Stimulated activated CD4-positive, alpha-beta T cell treated with anti-CD3 and anti-CD28 coated beads, Interleukin-1b, Interleukin-23, amount 100 ng/mL, for 24 hours (primary cell): ENCODE measurements at places on chromosomes 1 and 21.

DNA sequence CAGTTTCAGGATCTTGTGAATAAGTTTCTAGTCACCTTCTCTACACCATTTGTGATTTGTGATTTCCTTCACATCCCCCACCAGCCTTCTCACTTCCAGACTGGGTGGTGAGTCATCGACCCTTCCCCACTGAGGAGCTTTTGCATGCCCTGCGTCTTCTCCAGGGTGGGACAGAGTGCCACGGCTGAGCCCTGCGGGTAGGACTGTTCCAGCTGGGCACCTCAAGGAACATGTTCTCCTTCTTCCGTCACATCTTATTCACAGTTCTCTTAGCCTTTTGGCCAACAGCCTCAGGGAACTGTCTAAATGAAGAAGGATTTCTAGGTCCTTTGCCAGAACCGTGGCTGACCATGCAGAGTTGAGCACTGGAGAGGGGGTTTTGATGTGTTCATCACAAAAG, 116.5 kb downstream of the TMEM53 start:
- no peak for DNase-seq

- DNase-seq: no peak
Measured at GRCh38 chr1:37100310-37100709, 66.0 kb upstream of the GRIK3 start.

GRCh38 chr21:31213787-31214186, 130.3 kb downstream of the TIAM1 start:
- DNase-seq: no peak

GRCh38 chr1:48115835-48116234, 106.7 kb upstream of the SLC5A9 start:
- no peak for DNase-seq

- no peak for DNase-seq
Measured at GRCh38 chr1:154170547-154171222, 15.8 kb upstream of the NUP210L start.

- DNase-seq: no peak
Measured at GRCh38 chr1:161502181-161502580, 3.1 kb upstream of the FCGR2A start.

DNA sequence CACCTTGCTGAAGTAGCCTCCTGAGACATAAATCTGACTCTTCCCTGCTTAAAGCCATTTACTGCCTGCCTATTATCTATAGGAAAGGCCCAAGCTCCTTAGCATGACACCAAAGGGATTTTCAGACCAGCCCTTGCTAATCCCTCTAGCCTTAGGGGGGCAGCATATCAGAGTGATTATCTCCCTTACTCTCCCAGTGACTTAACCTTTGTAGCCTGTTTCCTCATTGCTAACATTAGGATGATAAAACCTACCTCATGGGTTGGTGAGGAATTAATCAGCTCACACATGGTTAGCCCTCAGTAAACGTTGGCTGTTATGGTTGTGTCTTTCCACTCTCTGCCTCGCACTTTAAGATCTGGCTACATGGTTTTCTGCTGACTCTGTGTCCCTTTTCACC, 70.1 kb downstream of the ROR1 start:
- no peak for DNase-seq

DNA sequence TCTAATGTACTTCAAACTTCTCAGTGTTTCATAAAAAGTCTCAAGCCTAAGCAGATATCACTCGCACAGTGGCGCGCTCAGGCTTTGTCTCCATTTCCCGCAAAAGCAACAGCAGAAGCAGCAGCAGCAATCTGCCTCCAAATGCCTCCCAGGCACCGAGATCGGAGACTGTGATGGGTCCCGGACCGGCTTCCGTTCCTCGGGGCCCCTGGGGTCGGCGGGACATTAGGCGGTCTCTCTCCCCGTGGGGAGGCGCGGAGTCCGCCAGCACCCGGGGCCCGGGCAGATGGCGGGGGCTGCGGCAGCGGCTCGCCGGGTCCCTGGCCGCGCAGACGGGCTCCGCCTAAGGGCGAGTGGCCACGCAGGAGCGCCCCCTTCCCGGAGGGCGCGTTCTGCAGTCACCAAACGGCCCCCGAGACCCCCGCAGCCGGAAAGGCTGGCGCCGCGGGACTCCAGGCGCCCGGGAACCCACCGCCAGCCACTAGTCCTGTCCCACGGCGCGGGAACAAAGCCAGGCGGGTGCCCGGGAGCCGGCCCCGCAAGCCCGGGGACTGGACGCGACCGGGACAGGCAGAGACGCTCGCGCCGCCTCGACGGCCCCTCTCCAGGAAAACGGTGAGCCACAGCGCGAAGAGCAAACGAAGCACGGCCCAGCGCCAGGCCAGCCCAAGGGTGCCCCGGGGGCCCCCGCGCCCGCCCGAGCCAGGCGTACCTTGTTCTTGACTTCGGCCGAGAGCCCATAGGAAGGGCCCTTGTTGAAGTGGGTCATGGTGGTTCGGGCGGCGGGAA, 590 bp downstream of the CNN3 start:
- DNase-seq: no peak

GRCh38 chr1:32356478-32356877, 5.8 kb downstream of the FAM229A start:
- no peak for DNase-seq

DNA sequence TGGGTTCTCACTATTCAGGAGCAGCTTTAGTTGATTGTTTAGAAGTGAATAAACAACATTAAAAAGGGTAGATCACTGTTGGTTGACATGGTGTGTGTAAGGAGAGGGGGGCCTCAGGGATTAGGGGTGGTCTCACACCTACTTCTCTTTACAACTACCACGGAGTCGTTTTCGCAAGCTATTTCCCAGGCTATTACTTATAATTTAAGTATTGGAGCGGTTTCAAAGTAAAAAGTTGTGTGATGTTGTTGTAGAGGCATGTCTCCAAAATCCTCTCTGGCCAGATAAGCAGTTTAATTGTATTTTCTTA, 1.3 kb downstream of the GPSM2 start:
- no peak for DNase-seq

GRCh38 chr1:96558635-96559034, 162.9 kb upstream of the PTBP2 start:
- DNase-seq: no peak

DNA sequence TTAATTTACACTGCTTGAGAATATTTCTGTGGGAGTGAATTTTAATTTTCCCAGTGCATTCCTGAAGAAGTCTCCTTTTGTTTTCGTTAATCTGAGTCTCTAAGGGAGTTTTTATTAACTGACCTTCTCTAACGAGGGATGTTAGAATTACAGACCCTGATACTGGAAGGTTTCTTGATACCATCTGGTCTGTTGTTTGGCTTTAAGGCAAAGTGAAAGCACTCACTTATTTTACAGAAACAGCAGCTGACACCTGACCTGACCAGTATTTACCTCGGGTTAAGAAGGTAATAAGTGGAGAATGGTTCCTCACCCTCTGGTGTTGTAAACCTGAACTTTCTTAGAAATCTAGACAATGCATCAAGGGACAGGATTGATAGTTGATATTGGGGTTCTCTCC, 12.4 kb downstream of the CDC14A start:
- no peak for DNase-seq

GRCh38 chr1:59107916-59108315, 189.0 kb upstream of the FGGY start:
- no peak for DNase-seq

DNA sequence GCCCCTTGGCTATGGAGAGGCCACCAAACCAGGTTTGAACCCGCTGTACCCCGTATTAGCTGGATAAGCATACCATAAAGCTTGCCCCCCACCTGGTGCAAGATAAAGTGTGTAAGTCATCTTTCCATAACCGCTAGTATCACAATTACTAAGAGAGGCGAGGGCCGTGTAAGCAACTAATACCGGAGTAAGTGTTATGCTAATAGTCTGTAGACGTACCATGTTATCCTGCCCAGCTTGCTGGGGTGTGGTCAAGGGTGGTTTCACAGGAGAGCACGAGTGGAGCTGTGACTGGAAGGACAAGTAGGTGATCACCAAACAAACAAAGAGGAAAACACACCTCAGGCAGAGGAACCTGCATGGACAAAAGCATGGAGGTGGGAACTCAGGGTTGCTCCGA, 3.6 kb upstream of the TNFRSF1B start:
- no peak for DNase-seq

DNA sequence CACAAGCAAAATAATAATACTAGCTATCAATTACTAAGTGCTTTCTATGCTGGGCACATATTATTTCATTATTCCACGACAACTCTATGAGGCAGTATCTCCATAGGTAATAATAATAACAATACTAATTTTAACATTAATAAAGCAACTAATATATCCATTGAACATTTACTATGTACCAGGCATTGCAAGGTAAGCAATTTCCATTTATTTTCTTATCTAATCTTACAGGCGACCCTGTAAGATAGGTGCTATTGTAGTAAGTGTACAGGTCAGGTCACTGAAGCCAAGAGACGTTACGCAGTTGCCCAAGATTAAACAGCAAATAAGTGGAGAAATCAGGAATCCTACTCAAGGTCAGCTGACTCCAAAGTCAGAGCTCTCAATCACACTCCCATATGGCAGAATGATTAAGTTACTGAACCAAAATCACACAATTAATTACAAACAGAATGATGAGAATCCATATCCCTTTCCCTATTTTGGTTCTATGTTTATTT, 198.4 kb downstream of the SLC45A1 start:
- DNase-seq: no peak

- no peak for DNase-seq
Measured at GRCh38 chr1:10368194-10368593, 30.7 kb upstream of the PGD start.

DNA sequence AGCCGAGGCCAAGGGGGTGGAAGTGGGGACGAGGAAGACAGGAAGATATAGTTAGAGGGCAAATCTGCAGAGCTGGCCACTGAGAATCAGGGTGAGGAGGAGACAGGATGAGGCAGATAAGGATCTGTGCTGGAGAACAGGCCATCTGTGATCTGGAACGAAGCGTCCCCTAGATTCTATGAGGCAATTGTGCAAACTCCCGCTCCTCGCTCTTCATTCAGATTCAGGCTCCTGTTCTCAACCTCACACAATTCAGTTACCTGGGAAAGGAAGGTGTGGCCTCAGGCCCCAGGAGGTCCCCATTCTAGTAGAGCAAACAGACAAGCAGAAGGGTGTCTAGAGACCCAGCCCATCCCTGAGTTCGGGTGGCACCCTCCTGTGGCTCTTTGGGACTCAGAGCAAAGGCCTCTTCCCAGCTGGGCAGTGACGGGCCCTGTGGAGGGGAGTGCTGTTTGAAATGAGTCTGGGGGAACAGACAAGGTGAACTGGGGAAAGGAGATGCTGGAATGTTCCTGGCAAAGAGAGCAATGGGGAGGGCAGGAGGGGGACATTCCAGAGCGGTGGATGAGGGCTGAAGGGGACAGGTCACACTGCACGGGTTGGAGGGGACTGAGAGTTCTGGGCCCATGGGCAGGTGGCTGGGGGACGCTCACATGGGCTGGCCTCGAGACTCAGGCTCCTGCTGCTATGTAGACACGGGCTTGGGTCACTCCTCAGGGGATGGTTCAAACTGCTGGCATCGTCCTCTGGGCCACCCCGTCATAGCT, 39.9 kb upstream of the AJAP1 start:
- DNase-seq: no peak

- DNase-seq: no peak
Measured at GRCh38 chr1:79711001-79711431, 704.5 kb upstream of the ADGRL4 start.

GRCh38 chr1:19690342-19690741, 25.7 kb downstream of the HTR6 start:
- no peak for DNase-seq

DNA sequence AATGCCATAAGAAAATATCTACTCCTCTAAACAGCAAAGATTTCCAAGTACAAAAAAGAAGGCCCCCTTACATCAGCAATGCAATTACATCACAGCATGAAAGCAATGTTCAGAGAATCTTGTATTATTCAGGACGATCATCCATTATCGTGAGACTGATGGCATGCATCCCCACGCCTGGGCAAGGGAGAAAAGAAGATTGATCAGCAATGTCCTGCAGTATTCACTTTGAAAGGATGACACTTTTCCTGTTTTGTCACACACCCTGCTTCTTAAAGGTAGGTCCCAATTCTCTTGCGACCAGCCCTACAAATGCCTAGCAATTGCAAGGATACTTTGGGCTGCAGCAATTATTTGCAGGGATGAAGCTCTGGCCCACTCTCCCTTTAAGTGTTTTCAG, 108.7 kb downstream of the TOMM20 start:
- no peak for DNase-seq

DNA sequence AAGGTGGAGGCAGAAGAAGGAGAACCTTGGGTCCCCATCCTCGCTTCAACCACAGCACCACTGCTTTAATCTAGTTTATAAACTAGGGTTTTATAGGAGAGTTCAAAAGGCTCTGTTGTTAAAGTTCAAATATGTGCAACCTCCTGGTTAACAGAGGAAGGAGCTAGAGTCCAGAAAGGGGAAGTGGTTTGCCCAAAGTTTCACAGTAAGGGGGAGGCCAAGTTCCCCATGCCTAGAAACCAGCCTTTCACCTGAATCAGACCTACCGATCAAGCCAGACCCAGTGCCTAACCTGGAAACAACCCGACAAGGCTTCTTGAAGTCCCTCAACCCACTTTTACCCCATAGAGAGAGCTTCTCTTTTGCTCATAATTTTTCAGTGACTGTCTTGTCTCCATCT, 106.5 kb downstream of the PLPP3 start:
- no peak for DNase-seq

- no peak for DNase-seq
Measured at GRCh38 chr1:42369471-42369870, 11.1 kb upstream of the RIMKLA start.

DNA sequence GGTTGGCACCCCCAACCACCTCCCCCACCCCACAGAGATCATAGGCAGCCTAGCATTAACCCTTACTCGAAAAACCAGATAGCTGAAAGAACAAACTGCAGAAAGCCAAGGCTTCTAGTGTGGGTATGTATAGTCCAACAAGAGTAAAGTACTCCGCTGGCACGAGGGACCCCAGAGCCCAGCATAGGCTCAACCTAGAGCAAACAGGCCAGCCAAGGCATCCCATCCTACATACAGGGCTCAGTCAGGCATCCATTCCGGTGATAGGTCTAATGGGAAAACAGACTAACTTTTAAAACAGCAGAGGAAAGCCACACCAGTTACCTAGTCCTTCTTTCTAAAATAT, 17.8 kb downstream of the DIPK1A start:
- DNase-seq: no peak

DNA sequence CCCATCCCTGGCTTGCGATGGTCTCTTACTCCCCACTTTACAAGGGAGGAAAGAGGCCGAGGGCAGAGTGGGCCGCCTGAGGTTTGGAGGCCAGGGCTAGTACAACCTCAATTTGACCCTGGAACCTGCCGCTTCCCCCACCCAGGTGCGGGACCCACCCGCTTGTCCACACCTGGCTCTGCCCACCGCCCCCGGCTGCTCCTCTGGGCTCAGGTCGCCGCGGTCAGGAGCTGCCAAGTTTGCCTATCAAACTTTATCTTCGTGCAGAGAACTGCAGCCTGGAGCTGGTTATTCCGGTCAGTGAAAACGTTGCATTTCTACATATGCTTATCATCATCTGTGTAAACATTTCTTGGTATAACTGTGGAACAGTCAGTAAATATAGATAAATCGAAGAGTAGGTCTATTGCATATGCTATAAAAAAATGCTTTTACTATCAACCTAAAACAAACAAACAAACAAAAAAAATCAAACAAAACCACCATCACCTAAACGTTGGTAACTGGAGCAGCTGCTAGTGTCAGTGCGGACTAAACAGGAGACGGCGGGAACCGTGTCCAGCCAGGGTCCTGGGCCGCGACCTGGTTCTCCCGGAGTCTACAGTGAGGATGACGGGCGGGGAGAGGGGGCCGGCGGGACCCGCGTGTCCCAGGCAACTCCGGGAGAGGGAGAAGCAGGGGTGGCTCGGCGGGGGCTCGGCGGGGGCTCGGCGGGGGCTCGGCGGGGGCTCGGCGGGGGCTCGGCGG, 906 bp upstream of the ADARB1 start:
- DNase-seq: no peak

GRCh38 chr1:37945743-37946702, 830 bp downstream of the INPP5B start:
- no peak for DNase-seq
